ENCODE measurements at places on chromosomes 16 and 17.

- no peak for DNase-seq
These were observed 31.0 kb downstream of the PSMD12 start for GRCh38 chr17:67335245-67335835.

GRCh38 chr16:29641561-29641960 is 21.5 kb upstream of the SPN start:
- DNase-seq: no peak

- peak; percentile 60 for DNase-seq
These were observed 2.3 kb upstream of the ACTG1 start for GRCh38 chr17:81514739-81515529.

GRCh38 chr16:75593825-75594820 is 27.9 kb downstream of the GABARAPL2 start:
- peak; percentile 50 for DNase-seq

DNA sequence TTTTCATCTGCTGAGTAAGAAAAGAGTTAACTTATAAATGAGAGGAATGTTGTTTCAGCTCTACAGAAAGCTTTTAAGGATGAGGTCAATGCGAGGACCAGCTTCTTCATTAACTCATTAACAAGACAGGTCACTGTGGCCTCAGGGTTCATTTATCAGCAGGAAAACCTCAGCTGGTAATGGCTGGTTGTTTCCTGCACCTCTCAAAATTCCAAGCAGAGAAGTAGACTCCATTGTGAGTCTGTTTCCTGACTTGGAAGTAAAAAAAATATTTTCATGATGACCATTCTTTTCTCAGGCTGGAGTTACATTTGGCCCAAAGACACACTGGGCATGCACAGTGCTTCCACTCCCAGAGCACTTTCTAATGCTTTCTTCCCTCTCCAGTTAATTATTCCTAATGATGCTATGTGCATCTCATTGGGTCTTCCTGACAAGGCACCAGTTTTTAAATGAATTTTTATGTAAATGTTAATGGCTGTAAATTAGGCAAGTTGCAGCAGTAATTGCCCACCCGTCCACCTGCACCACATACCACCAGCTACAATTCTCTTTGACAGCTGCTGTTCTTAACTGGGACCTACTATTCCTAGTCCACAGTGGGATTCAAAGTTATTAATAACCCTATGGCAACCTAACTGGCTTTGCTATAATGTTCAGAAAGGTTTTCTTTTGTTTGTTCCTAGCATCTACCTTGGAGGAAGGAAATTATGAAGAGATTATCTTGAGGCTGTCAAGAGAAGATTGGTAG is 89.5 kb upstream of the BCAR1 start:
- DNase-seq: peak; percentile 72

GRCh38 chr16:49806446-49806845 is 49.5 kb downstream of the ZNF423 start:
- no peak for DNase-seq

- no peak for DNase-seq
These were observed 3.7 kb downstream of the PNPO start for GRCh38 chr17:47945080-47945479.

- no peak for DNase-seq
These were observed 267.2 kb upstream of the FOXF1 start for GRCh38 chr16:86243123-86243473.

DNA sequence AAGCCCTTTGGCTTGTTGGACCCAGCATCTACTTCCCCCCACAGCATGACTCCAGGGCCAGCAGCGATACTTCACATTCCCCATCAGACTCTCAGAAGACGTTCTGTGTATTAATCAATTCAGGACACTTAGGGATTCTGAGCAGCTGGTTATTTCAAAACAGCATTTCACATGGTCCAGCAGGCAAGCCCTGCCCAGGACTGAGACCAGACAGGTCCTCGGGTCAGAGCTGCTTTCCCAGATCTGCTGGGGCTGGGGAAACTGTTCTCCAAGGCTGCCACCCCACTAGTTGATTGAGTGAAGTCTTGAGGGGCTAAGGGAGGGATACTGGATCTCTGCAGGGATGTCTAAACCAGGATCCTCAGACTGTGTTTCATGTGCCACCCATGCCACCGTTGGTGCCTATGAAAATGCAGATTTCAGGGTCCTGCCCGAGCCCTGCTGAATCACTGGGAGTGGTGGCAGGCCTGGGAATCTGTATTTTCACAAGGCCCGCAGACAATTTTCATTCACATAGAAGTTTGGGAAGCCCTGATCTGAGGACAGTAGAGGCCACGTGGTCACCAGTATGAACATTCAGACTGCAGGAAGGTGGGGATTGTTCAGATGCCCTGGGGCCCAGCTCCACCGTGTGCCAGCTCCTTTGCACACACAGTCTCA is 40.6 kb upstream of the CDH5 start:
- DNase-seq: no peak

DNA sequence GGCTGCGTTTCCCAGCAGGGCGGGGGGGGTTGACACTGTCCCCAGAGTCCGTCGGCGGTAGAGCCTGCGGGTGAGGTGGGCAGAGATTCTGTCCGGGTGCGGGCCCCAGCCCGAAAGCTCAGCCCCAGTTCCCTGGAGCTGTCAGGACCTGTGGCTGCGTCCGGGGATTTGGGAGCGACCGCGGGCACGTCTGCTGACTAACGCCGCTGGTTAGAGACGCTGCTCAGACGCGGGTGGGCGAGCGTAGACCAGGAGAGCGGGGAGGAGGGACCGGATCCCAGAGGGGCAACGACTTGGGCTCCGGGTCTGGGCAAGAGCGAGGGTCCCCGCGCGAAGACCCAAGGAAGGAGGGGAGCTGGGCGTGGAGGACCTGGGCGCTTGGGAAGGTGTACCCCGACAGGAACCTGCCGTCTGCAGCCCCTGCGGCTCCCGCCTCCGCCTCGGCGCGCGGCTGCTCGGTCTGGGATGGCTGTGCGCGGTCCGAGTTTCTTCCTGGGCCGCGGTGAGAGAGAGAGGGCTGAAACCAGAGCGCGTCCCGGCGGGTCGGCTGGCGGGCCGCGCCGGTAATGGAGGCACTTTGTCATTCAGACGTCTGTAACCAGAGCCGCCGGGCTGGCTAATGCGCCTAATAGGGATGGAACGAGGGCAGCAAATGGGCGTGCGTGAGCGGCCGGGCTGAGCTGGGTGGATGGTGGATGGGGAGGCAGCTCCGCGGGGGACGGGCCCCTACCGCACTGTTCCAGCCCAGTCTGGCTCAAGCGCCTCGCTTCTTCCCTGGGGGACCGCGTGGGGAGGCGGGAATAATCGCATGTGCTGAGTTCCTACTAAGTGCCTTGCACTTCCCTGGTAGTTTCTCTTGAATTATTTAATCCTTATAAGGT is 2.3 kb downstream of the NGFR start:
- DNase-seq: no peak

- DNase-seq: no peak
These were observed 15.7 kb downstream of the DHX38 start for GRCh38 chr16:72109300-72109699.

DNA sequence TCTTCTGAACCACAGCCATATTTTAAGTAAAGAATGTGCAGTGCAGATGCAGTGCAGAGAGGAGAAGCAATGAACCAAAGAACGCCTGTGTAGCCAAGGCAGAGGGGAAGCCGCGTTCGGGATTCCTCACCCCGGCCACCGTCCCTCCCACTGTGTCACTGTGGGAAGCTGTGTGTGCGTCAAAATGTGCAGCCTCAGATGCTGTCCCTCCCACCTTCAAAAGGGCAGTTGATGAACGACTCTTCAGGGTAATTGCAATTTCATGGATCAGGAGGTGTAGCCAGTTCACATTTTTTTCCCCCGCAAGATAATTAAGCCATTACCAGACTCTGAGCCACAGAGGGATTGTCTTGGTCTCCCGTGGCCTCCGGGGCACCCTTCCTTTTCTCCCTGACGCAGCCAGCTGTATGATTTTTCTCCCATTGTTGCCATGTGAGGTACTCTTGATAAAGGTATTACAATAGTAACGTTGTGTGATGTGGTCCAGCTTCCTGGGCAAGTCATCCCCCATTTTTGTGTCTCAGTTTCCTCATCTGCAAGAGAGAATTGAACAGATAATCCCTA is 190.0 kb downstream of the FOXL1 start:
- no peak for DNase-seq

GRCh38 chr16:65817066-65817465 is 549.4 kb upstream of the CDH5 start:
- no peak for DNase-seq

All from HFFc6 (cell line).